Esophagus squamous epithelium (tissue), 5 donors: ENCODE measurements at places on chromosomes 7 and 10.

- H3K27me3 ChIP-seq: no peaks in the 10 kb centered on the region
- no peaks in the 10 kb centered on the region for H3K36me3 ChIP-seq
- no peak overlapping the region for H3K4me3 ChIP-seq
- H3K27ac ChIP-seq: no peak overlapping the region
- DNase-seq: no peak
- H3K4me1 ChIP-seq: no peaks in the 10 kb centered on the region
Observed at GRCh38 chr10:17536221-17536620, 81.0 kb downstream of the HACD1 start.

- no peaks in the 10 kb centered on the region for H3K36me3 ChIP-seq
- no peak for DNase-seq
- peaks cover 6% of the 10 kb centered on the region for H3K4me1 ChIP-seq
- H3K27ac ChIP-seq: peak within 1 kb of the TSS; percentile 98
Observed at GRCh38 chr7:33062023-33062781, at the start of gene NT5C3A. Gene NT5C3A (minus strand): TSS chr7:33062776. CDS start chr7:33062705, 71 bp downstream.

DNA sequence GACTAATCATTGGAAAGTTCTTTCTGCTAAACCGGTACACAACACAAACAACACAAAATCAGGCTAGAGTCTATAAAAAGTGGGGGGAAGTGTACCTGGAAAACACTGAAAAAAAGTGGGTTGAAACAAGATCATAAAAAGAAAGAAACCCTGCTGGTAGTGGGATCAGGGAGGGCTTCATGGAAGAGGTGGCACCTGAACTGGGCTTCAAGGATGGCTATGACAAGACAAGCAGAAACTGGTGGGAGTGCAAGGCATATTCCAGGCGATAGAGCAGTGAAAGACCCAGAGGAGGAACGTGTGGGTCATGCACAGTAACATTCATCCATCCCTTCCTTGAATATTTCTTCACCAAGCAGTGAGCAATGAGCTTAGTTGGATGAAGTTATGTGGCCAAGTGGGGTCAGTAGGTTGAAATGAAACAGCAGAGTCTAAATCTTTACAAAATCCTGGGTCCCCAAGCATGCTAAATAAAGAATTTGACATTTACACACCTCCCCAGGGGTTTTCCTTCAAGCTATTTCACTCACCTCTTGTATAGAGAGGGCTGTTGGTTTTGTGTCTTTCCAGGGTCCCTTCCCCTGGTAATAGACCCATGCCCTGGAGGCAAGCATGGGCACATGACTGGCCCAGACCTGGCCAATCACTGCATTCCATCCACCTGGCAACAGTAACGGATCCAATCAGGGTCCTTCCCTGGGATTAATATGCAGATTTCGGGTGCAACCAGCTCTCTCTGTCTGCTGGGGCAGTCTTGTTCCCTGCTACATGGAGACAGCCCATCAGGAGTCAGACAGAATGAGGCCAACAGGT, 38.2 kb downstream of the SPOCK2 start:
- DNase-seq: no peak
- H3K27ac ChIP-seq: no peak overlapping the region
- H3K36me3 ChIP-seq: no peaks in the 10 kb centered on the region

GRCh38 chr10:66045859-66046258, 880.0 kb upstream of the LRRTM3 start:
- no peaks in the 10 kb centered on the region for H3K36me3 ChIP-seq
- H3K4me3 ChIP-seq: no peak overlapping the region
- no peak for DNase-seq
- no peaks in the 10 kb centered on the region for H3K4me1 ChIP-seq

GRCh38 chr7:27647046-27647445, 15.6 kb downstream of the HIBADH start:
- H3K4me1 ChIP-seq: no peaks in the 10 kb centered on the region
- no peak overlapping the region for H3K4me3 ChIP-seq

DNA sequence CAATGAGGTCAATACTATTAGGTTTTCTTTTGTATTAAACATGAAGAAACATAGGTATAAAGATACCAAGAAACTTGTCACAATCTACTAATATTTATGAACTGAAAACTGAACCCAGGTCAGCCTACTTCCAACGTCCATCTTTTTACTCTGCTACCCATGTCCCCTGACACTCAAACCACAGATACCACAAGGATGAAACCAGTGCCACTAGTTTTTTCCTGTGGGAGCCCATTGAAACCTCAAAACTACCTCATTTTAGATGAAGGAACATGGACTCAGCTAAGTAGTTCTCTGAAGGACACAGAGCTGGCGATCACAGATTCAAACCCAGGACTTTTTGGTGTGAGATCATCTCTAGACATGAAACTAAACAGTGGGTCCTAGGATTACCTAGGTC, 6.8 kb downstream of the TET1 start:
- H3K27ac ChIP-seq: no peak overlapping the region
- no peaks in the 10 kb centered on the region for H3K27me3 ChIP-seq
- DNase-seq: no peak
- H3K36me3 ChIP-seq: no peaks in the 10 kb centered on the region
- no peak overlapping the region for H3K4me3 ChIP-seq

- no peak for DNase-seq
- H3K27ac ChIP-seq: no peak overlapping the region
- no peak overlapping the region for H3K4me3 ChIP-seq
- no peaks in the 10 kb centered on the region for H3K27me3 ChIP-seq
Observed at GRCh38 chr7:120332433-120332832, 59.5 kb downstream of the KCND2 start.

DNA sequence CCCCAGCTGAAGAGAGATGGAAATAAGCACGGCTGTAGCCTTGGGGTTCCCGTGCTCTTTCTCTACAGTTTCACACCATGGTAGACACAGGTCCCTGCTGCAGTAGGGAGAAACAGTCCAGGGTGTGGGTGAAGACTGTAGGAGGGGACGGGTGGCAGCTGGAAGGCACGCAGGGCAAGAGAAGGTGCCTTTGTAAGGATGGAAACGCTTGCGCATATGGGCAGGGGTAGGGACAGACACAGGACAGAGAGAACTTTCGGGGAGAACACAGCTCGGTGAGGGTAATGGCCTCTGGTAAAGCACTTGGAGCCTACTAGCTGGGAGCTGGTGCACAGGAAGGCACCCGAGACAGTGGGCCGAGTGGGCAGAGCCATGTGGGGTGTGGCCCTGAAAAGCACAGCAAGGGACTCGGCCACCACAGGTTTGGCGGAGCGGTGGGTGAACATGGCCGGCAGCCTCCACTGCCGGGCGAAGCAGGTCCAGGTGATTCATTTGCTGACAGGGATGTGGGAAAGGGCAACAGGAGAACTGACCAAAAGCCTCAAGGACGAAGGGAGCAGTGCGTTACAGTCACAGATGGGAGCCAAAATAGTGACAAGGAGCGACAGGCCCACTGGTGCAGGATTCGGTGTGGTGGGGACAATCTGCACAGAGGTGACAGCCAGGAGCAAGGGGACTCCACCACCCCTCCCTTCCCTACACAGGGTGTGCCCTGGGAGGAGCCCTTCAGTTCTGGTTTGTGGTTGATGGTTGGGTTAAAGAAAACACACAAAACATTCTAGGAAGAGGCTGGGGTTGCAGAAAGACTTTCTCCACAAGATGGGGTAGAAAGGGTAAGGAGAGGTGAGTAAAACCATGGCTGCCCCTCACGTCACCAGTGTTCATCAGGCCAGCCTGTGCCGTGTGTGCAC, 97.1 kb downstream of the VOPP1 start:
- H3K4me1 ChIP-seq: no peaks in the 10 kb centered on the region
- H3K36me3 ChIP-seq: peaks cover 23% of the 10 kb centered on the region
- H3K27ac ChIP-seq: no peak overlapping the region
- no peak for DNase-seq

DNA sequence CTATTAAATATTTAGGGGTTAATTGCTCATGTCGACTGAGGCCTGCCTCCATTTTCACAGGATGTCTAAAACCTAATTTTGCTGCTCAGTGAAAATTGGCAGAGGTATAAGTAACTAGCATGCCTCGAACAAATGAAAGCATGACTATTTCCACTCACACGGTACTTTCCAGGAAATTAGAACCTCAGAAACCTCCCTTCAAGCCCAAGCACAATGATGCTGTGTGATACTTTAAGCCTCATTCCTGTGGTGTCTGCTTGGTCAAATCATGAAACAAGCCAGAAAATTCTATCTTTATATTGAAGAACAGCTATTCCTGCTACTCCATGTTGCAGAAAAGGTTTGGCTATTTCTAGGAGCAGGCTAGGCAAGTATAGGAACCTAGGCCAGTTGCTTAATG, 203.0 kb downstream of the SORCS3 start:
- no peak overlapping the region for H3K4me3 ChIP-seq
- H3K4me1 ChIP-seq: no peaks in the 10 kb centered on the region
- no peaks in the 10 kb centered on the region for H3K36me3 ChIP-seq
- H3K27me3 ChIP-seq: no peaks in the 10 kb centered on the region
- no peak overlapping the region for H3K27ac ChIP-seq
- DNase-seq: no peak

DNA sequence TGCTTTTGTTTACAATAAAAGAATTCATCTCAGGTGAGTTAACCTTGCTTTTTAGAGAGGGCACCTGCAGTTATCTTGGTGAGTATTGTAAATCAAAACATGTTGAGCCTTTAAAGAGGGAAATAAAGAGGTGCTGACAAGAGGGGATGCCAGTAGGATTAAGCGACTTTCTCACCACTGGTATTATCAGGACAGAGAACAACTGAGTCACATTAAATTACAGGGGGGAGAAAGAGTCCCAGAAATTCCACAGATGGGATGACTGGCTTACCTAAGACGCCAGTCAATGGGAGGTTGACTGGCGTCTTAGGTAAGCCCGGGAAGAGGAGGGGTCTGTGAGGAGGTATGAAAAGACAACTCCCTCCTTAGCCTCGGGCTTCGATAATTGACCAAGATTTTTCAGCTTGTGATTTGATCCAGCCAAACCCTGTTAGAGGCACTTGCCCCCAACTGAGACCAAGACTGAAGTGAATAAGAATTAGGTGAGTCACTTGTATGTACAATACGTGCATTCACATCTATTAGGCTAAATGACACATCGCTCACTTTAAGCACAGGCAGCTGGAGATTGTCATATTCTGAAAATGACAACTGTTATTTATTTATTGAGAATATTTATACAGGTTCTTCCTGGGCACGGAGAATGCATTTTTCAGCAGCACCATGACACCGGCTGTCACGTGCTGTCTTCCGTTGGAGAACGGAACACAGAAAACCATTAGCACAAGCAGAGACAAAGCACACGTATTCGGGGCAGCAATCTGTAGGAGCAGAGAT, 117.6 kb downstream of the SEM1 start:
- no peak overlapping the region for H3K27ac ChIP-seq
- DNase-seq: no peak
- no peaks in the 10 kb centered on the region for H3K36me3 ChIP-seq
- peaks cover 6% of the 10 kb centered on the region for H3K4me1 ChIP-seq

DNA sequence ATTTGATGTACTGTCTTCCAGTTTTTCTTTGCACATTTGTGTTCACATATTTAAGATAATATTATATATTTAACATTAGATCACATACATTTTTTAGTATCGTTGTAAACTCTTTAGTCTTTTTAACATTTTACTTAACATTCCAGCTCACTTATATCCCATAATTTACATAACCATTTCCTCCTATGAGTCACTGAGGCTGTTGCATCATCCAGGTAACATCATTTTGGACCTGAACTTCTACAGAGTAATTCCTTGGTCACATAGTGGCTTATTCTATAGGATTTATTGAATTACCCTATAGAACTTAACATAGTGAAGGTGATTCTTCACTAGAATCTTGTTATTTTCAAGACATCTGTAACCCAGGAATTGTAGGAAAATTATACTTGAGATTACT, 194.4 kb downstream of the POU6F2 start:
- H3K4me1 ChIP-seq: no peaks in the 10 kb centered on the region
- H3K27me3 ChIP-seq: no peaks in the 10 kb centered on the region
- H3K4me3 ChIP-seq: no peak overlapping the region
- no peaks in the 10 kb centered on the region for H3K36me3 ChIP-seq
- H3K27ac ChIP-seq: no peak overlapping the region
- DNase-seq: no peak

DNA sequence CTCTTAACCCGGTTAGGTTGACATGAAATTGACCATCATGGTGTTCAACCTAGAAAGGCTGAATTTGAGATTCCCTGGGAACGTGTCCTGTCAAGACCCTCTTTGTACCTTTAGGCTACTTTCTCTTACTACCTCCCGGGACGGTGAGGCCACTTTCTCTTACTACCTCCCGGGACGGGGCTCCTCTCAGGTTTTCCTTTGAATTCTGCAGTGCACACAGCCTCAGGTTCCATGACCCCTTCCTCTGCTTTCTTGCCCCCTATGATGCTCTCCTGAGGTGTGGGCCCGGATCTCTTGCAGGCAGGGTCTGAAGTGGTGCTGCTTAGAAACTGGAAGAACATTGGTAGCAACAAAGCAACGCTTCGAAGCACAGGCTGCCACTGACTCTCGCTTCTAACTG, 155.3 kb downstream of the CAMK1D start:
- H3K27ac ChIP-seq: no peak overlapping the region
- peaks cover 24% of the 10 kb centered on the region for H3K4me1 ChIP-seq
- H3K36me3 ChIP-seq: no peaks in the 10 kb centered on the region
- no peaks in the 10 kb centered on the region for H3K27me3 ChIP-seq

GRCh38 chr7:138089080-138089901, 13.0 kb downstream of the AKR1D1 start:
- H3K4me1 ChIP-seq: no peaks in the 10 kb centered on the region
- H3K27me3 ChIP-seq: no peaks in the 10 kb centered on the region
- no peak overlapping the region for H3K27ac ChIP-seq
- no peak overlapping the region for H3K4me3 ChIP-seq

DNA sequence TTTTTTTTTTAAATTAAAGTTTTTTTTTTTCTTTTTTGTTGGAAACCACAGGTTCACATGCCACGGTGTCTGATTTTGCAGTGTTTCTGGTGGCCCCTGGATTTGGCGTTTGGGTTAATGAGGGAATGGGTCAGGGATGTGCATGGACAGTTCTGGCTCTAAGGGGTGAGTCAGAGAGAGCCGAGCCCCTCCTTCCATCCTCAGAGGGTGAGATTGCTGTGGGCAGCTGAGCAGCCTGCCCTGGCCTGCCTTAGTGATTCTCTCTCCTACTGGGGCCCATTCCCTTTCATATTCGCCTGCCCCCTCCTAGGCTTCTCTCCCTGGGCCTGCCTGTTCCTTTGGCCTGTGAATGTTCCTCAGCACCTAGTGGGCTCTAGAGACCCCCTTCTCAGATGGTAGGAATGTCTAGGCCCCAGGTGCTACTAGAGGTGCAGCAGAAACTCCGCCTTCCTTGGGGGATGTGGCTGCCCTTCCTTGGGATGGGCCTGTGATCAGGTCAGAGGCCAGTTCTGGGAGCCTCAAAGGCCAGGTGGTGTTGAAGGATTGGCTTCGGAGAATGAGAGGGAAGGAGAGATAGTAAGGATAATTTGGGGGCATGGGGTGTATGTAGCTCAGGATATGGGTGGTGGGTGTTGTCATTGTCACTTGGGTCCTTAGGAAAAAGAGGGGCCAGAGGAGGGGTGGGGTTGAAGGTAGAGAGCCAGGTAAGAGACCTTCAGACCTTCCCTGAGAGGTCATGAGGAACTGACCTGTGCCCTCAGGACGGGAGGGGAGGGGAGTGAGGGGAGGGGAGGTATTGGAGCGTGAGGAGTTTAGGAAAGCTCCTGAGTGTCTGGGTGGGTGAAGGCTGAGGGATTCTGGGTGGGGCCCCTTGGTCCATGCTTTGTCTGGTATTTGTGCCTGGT, 19.8 kb downstream of the TSPAN14 start:
- peaks cover 95% of the 10 kb centered on the region for H3K4me1 ChIP-seq
- H3K4me3 ChIP-seq: no peak overlapping the region
- peaks cover 5% of the 10 kb centered on the region for H3K36me3 ChIP-seq
- no peaks in the 10 kb centered on the region for H3K27me3 ChIP-seq
- H3K27ac ChIP-seq: peak overlapping the region; percentile 96

GRCh38 chr10:46520941-46521340, 35.5 kb downstream of the GPRIN2 start:
- no peak overlapping the region for H3K27ac ChIP-seq
- H3K36me3 ChIP-seq: no peaks in the 10 kb centered on the region
- H3K4me3 ChIP-seq: no peak overlapping the region
